Activated T-cell treated with anti-CD3 and anti-CD28 coated beads, Interleukin-2, amount 50 U/mL, for 24 hours (primary cell): ENCODE measurements at places on chromosomes 1 and 21.

DNA sequence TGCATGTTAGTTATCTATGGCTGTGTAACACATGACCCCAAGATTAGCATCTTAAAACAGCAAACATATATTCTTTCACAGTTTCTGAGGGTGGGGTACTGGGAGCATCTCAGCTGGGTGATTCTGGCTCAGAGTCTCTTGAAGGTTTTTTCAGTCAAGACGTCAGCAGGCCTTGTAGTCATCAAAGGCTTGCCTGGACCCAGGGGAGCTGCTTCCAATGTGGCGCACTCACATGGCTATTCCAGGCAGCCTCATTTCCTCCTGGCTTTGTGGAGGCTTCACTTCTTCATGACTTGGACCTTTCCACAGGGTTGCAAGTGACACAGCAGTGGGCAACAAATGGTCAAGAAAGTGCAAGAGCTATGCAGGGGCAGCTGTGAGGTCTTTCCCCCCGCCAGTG is 114.7 kb downstream of the ACTL8 start:
- DNase-seq, result no peak

GRCh38 chr1:25106976-25107642 is 125.2 kb downstream of the SYF2 start:
- no peak for DNase-seq

DNA sequence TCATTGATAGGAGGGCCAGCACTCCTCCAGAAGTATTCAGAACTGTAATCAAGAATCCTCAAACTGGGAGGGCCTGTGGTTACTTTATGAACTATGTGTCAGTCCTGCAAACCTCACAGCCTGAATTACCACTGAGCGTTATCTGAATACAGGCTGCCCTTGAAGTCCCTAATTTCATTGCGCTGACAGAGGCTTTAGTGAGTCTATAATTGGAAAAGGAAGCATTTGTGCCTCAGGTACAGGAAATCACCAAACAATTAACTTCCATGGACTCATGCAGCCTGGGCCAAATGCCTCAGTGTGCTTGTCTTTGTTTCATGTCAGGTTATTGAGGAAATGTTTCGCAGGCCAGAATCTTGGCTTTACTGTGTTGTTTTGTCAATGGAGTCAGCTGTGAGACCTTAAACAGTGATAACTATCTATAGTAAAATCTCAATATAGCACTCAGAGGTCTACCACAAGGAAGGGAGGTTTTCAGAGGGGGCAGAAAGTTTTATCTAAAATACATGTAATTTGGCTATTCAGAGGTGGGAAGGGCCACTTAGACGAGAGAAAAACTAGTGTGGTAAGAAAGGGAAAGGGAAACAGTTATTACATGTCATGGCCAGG is 32.9 kb upstream of the DOCK7 start:
- DNase-seq, result no peak

GRCh38 chr1:94755675-94756074 is 64.5 kb upstream of the SLC44A3 start:
- DNase-seq, result no peak

- no peak for DNase-seq
Observed at GRCh38 chr1:56821462-56821797, 2.2 kb upstream of the FYB2 start.

DNA sequence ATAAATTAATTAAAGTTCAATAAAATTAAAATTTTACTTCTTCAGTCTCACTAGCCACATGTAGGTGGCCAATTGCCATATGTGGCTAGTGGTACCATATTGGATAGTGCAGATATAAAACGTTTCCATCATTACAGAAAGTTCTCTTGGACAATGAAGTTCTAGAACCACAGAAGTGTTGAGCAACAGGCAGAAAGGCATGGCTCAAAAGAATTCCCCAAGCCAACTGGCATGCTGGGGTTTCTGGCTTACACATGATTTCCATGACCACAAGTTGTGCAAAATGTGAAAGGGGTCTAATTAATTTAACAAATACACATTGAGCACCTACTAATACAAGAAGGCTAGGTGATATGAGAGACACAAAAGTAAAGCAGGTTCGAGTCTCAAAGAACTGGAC is 72.2 kb upstream of the CDC42BPA start:
- DNase-seq, result no peak

DNA sequence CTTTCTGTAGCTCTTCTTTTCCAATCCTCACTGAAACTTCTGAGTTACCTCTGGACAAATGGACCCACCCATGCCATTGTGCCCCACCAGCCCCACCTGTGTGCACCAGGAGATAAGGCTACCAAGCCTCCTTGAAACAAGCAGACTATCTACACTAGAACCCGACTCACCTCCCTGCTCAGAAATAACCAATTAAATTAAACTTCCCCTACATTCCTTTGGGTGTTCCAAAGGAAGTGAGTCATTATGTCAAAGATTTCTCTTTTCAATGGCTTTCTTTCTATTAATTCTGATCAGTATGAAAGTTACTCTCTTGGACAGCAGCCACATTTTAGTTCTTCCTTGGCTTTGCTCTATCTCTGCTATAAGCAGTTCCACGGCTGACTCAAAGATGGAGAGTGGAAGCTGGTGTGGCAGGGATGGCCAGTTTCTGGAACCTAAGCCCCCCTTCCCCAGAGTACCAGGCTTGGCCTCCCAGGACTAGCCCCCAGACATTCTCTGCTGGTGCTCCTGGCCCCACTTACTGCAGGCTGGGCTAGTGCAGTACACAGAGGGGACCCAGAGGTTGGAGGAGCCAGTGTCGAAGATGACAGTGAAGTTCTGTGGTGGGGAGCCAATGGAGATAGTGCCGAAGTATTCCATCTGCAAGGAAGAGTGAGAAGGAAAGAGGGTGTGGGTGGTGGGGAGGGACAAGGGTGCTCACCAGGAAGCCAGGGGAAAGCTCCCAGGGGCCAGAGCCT is 1.9 kb downstream of the CTSE start:
- DNase-seq, result no peak

DNA sequence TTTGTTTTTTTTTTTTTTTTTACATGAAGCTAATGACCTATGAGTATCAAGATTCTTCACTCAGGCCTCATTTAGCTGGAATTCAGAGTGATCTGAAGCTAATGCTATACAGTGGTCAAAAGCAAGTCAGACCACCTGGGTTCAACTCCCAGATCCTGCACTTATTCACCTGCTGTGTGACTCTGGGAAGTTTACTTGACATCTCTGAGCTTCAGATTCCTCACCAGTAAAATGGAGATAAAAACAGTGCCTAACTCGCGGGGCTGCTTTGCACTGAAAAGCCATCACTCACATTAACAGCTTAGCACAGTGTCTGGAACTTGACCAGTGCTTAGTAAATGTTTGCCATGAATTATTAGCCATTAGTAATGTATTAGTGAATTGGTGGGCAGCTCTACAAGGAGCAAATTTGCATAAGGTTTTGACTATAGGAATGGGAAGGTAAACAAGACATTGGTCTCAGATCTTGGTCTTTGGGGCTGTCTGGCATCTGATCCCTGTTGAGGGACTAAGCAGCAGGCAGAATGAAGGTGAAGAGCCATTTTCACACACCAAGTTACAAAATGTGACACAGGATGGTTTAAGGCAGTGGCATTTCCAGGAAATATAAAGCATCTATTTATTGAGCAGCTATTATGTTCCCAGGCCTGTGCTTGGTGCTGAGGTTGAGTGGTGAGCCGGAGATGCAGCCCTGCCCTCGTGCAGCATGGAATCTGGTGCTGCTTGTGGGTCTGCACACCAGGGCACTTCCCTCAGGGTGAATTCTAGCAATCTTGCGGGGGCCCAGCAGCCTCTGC is 291.3 kb downstream of the RRAGC start:
- DNase-seq, result no peak
